ENCODE measurements at places on chromosomes 13 and 19.

DNA sequence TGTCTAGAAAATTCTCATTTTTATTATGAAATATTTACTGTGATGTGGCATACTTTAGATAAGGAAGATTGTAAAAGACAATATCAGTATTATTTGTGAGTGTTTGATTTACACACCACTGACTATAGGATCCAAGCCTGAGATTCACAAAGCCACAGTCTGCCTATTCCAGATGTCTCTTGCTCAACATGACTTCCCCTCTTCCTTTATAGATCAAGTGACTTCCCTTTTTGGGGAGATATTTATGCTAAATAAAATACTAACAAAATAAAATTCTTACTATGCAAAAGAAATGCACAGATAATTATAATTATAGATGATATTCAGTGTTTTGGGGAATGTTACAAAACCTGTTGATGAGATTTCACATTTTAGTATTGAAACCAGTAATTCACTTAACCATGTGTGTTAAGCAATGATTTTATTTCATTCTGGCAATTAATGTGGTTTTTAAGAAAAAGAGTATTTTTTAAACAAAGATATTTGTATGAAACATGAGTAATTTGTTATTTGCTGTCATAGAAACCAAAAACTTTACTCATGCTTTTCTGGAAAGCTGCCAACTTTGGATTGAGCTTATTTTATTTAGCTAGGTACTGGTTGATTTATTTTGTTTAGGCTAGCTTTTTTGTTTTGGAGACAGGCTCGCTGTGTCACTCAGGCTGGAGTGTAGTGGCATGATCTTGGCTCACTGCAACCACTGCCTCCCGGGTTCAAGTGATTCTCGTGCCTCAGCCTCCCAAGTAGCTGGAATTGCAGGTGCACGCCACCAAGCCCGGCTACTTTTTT lies 13.7 kb upstream of the GPR183 start:
- no peak for DNase-seq

DNA sequence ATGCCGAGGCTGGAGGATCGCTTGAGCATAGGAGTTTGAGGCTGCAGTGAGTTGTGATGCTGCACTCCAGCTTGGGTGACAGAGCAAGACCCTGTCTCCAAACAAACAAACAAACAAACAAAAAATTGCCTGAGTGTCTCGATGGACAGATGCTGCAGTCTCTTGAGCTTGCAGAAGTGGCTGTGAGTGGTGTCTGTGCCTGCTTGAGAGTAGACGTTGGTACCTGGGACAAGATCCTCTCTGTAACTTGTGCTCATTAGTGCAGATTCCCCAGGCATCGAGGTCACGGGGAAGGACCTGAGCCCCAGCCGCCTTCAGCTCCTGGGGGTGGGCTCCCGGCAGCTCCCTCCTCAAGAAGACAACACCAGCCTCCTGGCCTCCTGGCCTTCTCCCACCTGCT lies 8.6 kb upstream of the C5AR2 start:
- no peak for DNase-seq

- DNase-seq = no peak
Measured at GRCh38 chr19:55232286-55232602, 3.7 kb upstream of the TMEM86B start.

DNA sequence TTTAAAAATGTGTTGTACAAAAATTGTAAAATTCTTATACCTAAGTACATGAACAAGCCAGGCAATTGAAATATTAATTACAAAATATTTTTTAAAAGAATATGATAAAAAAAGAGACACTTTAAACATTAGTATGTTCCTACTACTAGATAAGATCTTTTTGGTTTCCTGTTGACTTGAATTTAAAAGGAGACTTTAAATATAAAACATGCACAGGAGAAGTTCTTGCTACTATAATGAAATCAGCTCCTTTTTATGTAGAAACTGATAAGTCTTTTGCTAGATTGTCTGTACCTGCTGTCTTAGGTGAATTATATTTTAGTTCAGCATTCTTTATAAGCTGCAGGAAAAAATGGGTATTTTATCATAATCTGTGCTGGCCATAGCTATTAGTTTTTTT lies 140.2 kb downstream of the TNFSF13B start:
- no peak for DNase-seq

DNA sequence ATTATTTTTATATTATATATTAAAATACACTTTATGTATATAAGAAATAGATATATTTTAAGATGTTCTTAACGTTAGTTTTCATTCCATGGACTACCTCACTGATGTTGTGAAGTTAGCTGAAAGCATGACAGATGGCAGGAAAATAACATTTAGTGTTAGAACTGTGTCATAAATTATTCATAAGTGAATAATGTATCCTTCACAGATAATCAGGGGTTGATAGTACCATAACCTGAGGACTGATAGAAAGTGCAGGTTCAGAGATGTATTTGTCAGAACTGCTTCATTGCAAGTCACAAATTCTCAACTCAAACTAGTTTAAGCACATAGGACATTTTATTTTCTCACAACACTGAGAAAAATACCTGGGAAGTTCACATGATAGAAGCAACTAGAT lies 14.6 kb upstream of the DIAPH3 start:
- DNase-seq = no peak

DNA sequence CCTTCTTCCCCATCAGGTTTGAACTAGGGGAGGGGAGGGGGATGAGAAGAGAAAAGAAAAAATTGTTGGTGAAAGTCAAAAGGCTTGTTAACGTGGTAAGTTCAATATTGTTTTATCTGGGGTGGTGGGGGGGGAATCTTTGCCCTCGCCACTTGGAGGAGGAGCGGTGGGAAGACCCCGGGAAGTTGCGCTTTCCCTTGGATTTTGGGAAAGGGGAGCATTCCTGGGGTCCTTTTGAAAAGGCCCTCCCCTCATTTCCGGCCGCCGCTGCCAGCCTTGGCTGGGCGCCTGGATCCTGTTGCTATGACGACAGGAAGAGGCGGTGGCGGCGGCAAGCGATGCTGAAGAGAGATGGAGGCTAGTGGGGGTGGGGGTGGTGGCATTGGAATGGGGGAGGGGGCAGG lies 4.6 kb upstream of the CACNG8 start:
- no peak for DNase-seq

DNA sequence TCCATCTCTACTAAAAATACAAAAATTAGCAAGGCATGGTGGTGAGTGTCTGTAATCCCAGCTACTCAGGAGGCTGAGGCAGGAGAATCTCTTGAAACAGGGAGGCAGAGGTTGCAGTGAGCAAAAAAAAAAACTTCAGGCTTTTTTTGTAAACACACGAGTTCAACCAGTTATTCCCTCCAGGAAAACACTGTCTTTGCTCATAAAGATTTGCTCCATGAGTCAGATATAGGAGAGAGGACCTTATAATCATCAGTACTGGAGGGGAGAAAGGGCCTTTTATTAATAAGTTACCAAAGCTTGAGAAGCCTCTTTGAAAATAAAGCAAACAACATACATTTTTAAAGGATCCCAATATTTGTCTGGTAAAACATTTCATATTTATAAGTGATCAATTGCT lies 110.7 kb downstream of the EFNB2 start:
- no peak for DNase-seq

DNA sequence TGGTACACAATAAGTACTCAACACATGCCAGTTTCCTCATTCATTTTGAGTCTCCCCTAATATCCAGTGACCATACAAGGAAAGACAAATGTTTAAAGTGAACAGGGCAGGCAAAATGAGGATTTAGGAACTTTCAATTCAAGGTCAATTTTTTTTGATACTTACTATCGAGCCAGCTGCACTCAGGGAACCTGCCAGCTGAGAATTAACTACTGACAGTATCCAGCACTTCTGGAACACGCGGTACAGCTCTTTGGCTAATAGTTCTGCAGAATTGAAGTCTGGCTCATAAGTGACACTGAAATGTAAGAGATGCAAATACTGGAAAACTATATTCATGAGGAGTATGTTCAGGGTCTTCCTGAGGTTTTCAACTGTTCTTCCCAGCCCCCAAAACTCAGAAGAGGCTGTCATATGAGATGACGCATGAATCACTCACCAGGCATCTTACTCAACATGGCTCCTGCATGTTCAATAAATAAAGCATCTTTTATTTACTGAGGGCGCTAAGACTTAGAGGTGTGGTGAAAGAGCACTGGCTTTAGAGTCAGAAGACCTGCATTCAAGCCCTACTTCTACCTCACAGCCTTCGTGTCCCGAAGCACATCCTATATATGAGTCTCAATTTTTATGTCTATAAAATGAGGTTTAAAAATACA lies 25.6 kb downstream of the RUBCNL start:
- DNase-seq = no peak

GRCh38 chr13:102286326-102286725 lies 115.5 kb downstream of the FGF14 start:
- DNase-seq = no peak

GRCh38 chr13:23616228-23616627 lies 46.0 kb downstream of the TNFRSF19 start:
- DNase-seq = no peak

GRCh38 chr13:28022848-28023518 lies 34.5 kb upstream of the URAD start:
- no peak for DNase-seq

DNA sequence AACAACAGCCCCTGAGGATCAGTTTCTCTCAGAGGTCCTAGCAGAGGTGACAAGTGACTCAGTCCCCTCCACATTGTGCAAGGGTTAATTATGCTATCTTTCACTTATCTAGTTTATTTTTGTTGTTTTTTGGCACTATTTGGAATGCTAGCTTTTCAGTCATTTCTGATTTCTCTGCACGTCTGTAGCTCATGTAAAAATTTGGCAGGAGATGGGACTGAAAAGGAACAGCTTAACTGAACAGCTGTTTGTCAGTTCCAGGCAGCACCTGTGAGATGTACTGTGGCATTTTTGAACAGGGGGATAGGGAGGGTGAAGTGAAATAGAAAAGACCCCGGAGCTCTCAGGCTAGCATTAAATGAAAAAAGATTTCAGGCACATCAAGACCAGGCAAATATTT lies 313.5 kb downstream of the SUCLA2 start:
- DNase-seq = no peak

DNA sequence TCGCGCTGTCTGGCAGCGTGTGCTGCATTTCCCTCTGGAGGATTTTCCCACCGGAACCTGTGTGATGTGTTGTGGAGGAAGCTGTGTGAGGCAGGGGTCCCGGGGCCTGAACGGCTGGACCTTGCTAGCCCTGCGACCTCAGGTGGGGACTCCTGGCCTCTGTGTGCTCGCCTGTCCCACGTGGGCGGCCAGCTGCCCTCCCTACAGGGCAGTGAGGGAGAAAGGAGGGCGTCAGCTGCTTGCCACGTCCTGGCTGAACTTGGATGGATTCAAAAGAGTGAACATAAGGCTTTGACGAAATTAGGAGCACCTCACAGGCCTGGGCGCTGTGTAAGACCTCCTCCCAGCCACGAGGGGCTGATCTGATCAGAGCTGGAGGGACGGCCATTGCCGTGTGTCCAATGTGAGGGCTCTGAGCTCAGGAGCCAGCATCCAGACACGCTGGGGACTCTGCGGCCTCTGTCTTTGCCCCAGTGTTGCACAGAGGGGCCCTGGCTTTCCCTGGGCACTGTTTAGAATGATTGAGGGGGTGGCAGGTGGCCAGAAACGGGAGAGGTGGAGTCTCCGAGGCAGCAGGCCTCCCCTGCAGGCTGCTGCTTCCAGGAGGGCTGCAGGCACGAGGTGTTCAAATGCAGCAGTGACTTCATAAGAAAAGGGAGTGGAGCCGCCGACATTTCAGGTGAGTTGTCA lies 13.0 kb downstream of the TFDP1 start:
- no peak for DNase-seq

DNA sequence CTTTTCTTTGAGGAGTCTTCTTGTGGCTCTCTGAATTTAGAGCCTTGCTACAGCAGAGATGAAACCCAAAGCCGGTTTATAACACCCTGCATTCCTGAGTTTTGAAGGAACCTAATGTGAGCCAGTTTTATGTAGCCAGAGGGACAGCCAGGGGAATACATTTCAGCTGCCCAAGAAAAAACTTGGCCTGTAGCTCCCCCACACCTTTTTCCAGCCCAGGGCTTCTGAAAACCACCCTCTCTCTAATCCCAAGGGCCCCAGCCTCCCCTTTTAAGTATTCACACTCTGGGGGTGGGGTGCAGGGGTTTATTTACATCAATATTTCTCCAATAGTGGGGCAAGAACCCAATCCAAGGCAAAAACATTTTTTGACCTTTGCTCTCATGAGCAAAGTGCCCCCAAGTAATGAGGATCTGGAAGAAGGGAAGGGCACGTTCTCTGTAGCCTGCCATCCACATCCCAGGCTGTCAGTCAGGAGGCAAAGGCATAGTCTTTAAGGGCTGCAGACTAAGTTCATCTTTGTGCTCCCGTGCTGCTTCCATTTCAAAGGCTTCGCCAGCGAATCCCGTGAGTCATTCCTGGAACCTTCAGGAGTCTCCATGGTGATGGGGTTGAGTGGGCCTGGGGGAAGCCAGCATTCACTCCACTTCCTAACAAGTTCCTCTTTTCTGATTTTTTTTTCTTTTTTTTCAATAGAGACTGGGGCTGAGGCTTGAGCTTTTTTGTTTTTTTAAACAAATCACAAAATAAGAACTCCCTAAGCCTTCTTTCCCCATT lies 33.2 kb upstream of the MEDAG start:
- DNase-seq = no peak

GRCh38 chr13:83008212-83008929 lies 873.9 kb downstream of the SLITRK1 start:
- DNase-seq = no peak

DNA sequence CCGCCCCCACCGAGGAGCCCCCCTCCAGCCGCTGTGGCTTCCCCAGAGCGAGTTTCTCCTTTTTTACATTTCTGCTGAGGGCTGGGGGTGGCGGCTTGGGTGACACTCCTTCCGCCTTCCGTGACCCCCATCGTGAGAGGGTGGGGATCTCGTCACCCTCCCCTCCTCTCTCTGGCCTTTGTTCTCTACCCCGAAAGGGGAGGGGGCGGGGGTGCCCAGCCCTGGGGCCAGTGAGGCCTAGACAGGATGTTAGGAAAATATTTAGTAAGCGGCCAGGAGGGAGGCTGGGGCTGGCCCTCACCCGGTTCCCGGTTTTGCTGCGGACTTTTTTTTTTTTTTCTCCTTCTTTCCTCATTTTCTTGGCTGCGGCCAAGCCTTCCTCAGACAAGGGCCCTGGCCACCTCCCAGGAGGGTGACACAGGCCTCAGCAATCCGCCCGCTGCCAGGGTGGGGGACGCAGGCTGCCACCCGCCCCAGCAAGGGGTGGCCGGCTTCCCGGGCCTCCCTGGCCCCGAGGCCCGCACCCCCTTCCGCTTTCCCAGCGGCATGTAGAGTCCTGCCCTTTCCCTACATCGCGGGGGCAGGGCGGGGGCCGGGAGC lies 3.9 kb downstream of the MIDN start:
- no peak for DNase-seq

GRCh38 chr13:46035066-46035465 lies 17.5 kb downstream of the ZC3H13 start:
- DNase-seq = no peak
